Fibroblast of villous mesenchyme (primary cell): ENCODE measurements at places on chromosomes 6 and 20. TPM values are rescaled to one million over a fixed set of nuclear protein-coding genes. Genes with fewer than 3 reads are reported as not detected.

DNA sequence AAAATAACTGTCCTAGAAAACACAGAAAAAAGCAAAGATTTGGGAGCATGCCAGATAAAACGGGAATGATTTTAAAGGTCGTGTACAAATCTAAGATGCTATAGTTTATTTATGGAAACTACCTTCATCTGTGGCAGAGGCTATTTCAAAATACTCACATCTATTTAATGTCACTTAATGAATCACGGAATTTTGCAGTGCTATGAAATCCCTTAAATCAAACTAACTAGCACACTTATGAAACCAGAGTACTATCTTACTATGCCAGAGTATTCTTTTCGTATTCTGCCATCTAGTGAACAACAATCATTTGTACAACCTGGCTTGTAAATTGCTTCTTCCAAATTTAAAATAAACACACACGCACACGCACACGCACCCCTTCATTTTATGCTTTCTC lies 77.9 kb upstream of the BMP5 start:
- peak; percentile 67 for DNase-seq

The FUT9 gene
- not detected in 2 replicates for total RNA-seq

DNA sequence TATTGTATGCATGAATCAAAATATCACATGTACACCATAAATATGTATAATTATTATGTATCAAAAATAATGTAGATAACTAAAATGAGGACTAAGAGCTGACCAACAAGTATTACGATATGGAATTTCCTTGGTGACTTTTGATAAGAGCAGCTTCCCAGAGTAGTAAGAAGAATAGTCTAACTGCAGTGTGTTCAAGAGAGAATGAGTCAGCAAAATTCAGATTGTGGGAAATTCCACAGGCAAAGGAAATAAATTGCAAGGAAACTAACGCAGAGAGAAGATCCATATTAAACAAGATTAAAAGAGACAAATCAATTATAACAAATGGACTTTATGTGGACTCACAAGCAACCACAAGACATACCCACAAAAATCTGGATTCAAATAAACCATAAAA lies 26.4 kb downstream of the FRK start:
- peak; percentile 70 for DNase-seq

DNA sequence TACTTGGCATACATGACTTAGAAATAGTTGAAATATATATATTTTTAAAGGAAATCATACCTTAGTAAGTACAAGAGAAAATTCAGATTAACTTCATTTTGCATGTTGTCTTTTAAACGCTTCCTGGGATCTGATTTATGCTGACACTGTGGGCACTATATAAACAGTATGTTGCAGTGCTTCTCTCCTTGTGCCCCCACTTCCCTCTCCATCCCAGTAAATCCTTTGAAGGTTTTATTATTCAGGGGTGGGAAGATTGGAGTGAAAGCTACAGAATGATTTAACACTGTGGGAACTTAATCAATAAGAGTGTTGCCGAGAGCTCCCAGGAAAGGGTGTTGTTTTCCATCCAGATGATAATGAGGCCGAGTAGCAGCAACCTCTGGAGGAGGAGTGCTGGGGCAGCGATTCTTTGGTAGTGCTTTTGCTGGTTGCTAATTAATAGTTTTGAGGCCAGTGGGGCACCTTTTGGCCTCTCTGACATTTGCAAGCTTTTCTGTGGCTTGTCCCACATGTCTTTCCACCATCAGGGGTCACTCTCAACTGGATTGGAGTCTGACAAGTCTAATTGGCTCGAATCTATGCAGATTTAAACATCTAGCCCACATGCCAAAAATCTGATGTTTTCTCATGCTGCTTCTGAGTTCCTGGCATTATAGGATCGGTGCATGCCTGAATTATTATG lies 183.0 kb upstream of the MMS22L start:
- no peak for DNase-seq

DNA sequence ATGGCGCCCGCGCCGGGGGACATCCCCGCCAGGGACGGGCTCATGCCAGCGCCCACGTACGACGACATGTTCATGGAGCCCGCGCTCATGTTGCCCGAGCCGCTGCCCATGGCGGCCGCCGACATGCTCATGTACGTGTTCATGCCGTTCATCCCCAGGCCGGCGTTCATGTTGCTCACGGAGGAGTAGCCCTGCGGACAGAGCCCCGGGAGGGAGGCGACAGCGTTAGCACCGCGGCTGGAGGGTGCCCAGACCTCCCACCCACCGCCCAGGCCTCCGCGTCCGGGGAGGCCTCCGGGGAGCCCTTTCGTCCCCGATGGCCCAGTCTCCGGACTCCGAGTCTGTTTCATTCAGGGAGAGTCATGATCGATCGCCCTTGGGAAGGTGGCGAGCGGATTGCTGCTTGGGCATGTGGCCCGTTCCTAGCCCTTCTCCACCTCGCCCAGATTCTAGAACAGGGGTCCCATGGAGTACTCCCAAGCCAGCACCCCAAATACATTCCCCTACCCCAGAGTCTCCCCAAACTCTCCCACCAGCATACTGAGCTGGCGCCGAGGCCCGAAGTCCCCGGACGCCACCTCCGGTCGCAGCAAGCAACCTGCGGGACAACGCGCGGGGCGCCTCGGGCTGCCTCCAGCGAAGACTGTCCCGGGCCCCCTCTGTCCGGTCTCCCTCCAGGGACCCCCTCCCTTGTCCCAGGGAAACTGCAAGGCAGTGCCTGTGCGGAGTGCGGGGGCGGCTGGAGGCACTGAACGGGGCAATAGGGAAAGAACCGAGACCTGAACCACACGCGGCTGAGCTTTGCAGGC lies 1.2 kb downstream of the FOXA2 start:
- DNase-seq = no peak

- DNase-seq = peak; percentile 6
Observed at GRCh38 chr6:72218125-72218524, 331.8 kb downstream of the RIMS1 start.

DNA sequence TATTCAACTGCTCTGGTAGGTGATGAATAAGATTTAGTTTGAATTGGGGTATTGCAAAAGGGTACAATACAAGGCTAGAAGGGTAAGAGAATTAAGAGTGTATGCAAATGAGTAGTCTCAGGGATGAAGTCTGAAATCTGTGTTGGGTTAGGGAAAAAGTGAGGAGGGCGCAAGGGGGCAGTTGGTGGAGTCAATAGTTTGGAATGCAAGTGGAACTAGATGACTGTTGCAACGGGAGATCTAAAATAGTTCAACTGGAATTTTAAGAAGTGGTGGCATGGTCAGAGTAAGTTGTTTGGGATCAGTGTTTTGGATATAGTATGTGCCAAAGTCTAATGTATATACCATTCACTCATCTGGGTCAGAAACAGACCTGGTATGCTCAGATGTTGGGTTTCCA lies 329.6 kb downstream of the GJA1 start:
- DNase-seq = no peak

- no peak for DNase-seq
Observed at GRCh38 chr6:42572523-42572922, 8.7 kb downstream of the UBR2 start.

DNA sequence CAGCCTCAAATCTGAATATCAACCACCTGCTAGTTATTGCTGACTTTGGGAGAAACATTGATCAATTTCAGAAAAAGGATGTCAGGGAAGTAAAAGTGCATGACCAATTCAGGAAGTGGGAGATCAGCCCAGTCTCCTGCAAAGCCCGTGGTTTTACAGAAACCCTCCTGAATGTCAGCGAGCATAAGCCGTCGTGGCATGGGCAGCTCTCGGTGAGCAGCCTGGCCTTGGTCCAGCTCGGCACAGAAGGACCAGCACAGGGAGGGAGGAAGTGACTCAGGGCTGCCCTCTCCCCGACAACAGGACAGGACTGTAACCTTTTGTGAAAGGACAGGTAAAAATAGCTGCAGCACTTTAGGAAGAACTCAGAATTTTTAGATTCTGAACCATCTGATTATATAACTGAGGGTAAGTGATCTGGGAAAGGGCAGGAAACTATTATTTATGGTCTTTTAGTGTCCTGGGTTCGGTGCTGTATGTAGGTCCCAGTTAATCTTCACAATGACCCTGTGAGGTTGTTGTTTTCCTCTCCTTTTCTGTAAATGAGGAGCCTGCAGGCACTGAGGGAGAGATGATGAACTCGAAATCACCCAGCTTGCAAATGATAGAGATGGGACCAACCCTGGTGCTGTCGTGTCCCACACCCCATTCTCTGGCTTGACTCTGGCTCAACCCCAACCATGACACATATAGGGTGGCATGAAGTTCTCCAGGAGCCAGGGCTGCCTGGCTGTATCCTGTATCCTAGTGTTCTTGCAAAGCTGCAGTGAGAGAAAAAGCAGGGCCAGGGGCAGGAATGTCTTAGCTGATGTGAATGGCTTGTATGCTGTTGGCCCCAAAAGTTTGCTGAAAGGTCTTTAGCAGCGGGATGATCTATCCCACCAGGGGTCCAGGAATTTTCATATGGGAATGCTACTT lies 37.6 kb downstream of the NRN1 start:
- DNase-seq = no peak

The OPRM1 gene
- total RNA-seq = not detected in 2 replicates

The HLA-DQA2 gene
- total RNA-seq = not detected in 2 replicates

The SPTLC3 gene
- under 0.01 and 0.97 TPM in 2 replicates for total RNA-seq

The MOCS3 gene
- total RNA-seq = 9.0 and 10.4 TPM in 2 replicates

The ZNF334 gene
- total RNA-seq = 1.9 and 2.6 TPM in 2 replicates

- DNase-seq = no peak
Observed at GRCh38 chr20:58994390-58995159, 12.5 kb downstream of the CTSZ start.

DNA sequence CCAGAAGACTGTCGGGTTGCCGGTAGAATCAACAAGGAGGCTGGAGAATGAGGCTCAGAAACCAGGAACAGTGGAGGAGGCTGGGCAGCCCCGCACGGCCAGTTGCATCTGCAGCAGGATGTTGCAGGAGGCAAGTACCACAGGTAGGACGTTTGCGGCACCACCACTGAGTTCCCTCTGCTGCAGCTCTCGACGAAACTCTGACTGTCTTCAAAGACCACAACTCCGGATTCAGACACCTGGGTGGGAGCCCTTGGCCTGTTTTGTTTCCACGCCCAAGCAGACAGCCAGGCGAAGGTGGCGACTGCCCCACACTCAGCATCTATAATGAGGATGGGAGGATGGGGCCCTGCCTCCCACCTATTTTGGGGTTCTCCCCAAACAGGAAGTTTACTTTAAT lies 218.2 kb downstream of the ZDHHC14 start:
- no peak for DNase-seq

DNA sequence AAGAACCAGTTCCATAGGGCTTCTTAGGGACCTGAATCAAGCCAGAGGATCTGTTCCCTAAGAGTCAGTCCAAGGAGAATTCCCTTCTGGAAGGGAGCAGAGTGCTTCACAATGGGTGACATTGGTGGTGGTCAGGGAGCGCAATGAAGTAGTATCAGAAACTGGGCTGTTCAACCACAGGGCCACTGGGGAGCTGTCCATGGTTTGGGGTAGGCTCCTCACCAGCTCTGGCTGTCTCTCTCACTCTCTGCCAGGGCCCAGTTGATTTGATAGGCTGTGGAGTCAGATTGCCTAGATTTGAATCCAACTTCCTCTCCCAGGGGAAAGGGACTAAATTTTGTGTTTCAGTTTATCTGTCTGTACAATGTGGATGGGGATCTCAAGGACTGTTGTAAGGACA lies 36.7 kb upstream of the CHD6 start:
- DNase-seq = peak; percentile 18

The SMPDL3A gene
- total RNA-seq = 13.4 and 21.3 TPM in 2 replicates

The SRXN1 gene
- total RNA-seq = 32.9 and 35.4 TPM in 2 replicates

- no peak for DNase-seq
Observed at GRCh38 chr6:46246081-46246480, 75.3 kb upstream of the ENPP5 start.

The ANKEF1 gene
- 0.97 and 1.3 TPM in 2 replicates for total RNA-seq

The COL19A1 gene
- total RNA-seq = 0.32 and 1.3 TPM in 2 replicates

GRCh38 chr6:6230286-6230685 lies 90.2 kb downstream of the F13A1 start:
- no peak for DNase-seq

DNA sequence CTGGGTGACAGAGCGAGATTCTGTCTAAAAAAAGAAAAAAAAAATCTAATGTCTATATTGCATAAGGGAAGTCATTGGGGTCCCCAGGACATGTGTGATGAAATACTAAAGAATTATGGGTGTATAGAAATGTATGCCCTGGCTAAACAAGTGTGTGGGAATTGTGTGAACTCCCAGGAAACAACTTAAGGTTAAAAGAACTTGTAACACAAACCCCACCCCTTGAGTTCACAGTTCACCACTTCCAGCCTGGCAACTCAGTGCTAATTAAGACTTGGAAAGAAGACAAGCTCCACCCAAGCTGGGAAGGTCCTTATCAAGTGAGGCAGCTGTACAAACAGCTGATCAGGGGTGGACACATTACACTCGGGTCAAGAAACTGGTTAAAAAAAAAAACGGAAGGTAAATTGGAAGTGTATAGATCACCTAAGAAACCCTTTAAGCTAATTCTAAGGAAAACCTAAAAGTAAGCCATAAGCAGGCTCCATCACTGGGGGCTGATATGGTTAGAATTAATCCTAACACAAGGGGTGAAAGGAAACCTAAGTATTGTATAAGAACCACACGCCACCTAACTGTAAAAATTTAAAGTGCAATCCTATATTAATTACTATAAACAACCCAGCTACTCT lies 25.2 kb downstream of the HLA-A start:
- DNase-seq = peak; percentile 52

DNA sequence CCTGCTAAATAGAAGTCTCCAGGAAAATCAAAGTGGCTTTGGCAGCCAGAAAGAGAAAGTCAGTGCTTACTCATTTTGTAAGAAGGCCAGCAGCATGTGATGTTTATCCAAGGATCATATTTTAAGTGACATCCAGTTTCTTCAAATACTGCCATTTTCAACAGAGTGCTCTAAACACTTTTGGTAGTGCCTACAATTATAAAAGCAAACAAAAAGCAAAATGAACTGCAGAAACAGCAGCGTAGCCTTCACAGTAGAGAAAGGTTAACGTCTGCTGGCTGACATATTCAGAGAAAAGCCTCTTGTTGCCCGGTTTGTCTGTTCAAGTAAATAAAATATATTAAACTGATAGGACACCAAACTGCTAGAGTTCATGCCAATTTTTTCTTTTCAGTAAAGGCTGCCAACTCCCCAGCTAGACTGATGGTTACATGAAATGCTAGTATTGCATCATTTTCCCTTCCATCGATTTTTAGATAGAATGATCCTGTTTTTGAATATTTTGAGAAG lies 705.7 kb upstream of the SLC35B3 start:
- no peak for DNase-seq

DNA sequence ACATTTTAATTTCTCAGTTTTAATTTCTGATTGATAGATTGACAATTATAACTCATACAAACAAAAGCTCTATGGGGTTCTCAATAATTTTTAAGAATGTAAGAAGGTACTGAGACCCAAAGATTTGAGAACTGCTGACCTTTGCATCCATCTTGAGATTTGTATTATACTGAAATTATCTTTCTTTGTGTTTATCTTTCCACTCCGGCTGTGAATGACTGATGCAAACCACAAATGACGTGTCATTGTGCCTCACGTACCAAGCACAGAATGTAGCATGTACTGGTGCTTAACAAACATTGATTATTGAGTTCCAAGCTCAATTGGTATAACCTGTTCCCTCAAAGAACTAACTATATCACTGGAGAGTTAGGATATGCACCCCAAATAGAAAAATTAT lies 152.1 kb upstream of the SMLR1 start:
- peak; percentile 70 for DNase-seq
